ENCODE measurements at places on chromosomes 2 and 18. TPM values are rescaled to one million over a fixed set of nuclear protein-coding genes. Genes with fewer than 3 reads are reported as not detected.
A peak's percentile ranks its signal among the peaks of the same experiment; 100 is the strongest.

DNA sequence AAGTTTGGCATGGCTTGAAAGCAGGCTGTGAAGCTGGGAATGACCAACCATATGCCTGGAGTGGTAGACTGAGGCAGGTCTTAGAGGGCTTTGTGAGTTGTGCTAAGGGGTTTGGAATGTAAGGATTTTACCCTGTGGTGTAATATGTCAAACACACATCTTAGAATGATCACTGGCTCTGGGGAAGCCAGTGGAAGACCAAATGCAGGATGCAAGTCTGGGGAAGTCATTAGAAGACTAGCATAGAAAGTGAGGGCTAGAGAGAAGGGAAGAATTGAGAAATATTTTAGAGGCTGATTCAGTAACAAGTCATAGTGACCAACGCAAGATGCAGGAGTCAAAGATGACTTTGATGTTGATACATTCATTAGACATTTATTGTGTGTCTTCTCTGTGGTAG lies 3.5 kb upstream of the FHOD3 start:
- DNase-seq: no peak
- H3K4me1 ChIP-seq: peaks cover 9% of the 10 kb centered on the region
- no peak overlapping the region for H3K27ac ChIP-seq
- H3K27me3 ChIP-seq: peaks cover 36% of the 10 kb centered on the region
- no peaks in the 10 kb centered on the region for H3K36me3 ChIP-seq
- H3K4me3 ChIP-seq: no peak overlapping the region

DSG2 gene
- 0.14 TPM for total RNA-seq

- H3K27ac ChIP-seq: no peak overlapping the region
- peak; percentile 46 for DNase-seq
- H3K27me3 ChIP-seq: no peaks in the 10 kb centered on the region
- H3K4me3 ChIP-seq: no peak overlapping the region
These were observed 2.2 kb upstream of the MAPRE2 start for GRCh38 chr18:35038881-35039491.

DNA sequence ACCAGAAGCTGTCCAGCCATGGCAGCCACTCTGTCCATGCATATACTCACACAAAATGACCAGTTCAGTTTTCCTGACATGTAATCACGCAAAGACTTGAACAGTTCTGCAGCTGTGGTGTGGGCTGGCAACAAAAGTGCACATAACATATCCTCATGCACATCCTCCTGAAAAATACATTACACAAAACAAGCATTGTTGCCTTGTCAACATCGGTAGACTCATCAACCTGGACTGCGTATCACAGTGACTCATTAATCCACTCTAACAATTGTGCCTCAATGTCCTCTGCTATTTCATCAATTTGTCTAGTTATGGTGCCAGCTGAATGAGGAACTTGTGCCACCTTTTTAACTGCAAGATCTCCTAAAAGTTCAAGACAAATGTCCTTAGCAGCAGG lies 19.5 kb downstream of the RBKS start:
- H3K36me3 ChIP-seq: no peaks in the 10 kb centered on the region
- DNase-seq: no peak
- H3K4me1 ChIP-seq: no peaks in the 10 kb centered on the region
- H3K27me3 ChIP-seq: no peaks in the 10 kb centered on the region
- no peak overlapping the region for H3K27ac ChIP-seq

DNA sequence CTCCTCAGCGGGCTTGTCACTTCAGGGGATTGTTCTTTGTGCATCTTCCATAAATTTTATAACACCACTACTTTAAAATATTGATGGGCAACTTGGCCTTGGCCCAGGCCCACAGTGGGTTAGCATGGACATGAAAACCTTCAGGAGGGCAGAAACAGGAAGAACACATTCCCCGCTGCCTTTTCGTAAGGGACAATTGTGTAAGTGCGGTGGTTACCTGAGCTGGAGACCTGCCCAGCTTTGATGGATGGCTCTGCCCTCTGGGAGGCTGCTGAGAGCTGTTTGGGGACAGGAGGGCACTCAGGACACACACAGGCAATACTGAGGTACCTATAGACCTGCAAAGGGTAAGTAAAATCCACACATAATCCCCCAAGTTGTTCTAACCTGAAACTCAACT lies 46.8 kb downstream of the FECH start:
- no peaks in the 10 kb centered on the region for H3K4me1 ChIP-seq
- no peak overlapping the region for H3K27ac ChIP-seq
- DNase-seq: no peak
- no peaks in the 10 kb centered on the region for H3K36me3 ChIP-seq

UGGT1 gene
- total RNA-seq: 28.4 TPM

LINC00305 gene
- not detected for total RNA-seq

DNA sequence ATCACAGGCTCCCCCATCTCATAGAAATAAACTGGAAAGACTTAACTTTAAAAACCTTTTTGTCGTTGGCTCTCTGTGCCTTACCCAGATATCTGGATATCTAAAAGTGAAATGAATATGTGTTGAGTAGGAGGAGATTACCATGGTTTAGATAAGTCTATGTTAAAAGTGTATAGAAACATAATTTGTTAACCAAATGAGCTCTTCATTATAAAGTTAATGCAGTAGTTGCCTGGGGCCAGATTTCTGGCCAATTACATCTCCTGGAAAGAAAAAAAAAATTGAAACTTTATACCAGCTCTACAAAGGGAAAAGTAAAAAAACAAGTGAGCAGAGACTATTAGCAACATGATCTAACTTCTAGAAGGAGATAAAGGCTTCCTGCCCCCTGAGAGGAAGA lies 259.6 kb upstream of the UBE2E3 start:
- no peak for DNase-seq
- H3K36me3 ChIP-seq: no peaks in the 10 kb centered on the region
- no peak overlapping the region for H3K27ac ChIP-seq
- H3K27me3 ChIP-seq: no peaks in the 10 kb centered on the region
- H3K4me1 ChIP-seq: no peaks in the 10 kb centered on the region
- no peak overlapping the region for H3K4me3 ChIP-seq

- no peak overlapping the region for H3K27ac ChIP-seq
- H3K27me3 ChIP-seq: no peaks in the 10 kb centered on the region
- H3K4me3 ChIP-seq: no peak overlapping the region
- no peaks in the 10 kb centered on the region for H3K4me1 ChIP-seq
These were observed 184.0 kb upstream of the CHAC2 start for GRCh38 chr2:53583583-53583982.

CCDC102B gene
- 3.0 TPM for total RNA-seq

DNA sequence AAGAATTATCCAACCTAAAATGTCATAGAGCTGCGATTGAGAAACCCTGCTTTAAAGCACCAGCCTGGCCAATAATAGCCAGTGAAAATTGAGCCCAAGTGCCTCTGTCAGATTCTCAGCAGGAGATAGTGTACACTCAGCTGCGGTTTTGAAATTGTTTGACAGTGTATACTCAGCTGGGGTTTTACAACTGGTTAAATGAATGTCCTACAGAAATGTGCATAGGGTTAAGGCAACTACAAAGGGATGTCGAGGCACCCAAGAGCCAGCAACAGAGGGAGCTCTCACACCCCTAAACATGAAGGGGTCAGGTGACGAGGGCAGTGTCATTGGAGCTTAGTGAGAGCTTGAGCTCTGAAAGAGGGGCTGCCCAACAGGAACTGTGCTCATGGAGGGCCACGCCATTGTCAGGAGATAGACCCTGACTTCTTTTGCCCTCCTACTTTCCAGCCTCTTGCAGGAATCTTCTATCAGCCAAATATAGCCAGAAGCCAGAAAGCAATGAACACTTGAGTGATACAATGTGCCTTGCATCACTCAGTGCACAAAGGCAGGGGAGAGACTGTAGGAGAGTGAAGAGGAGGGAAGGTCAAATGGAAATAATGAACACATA lies 15.1 kb downstream of the ACTG2 start:
- no peaks in the 10 kb centered on the region for H3K36me3 ChIP-seq
- H3K4me3 ChIP-seq: no peak overlapping the region
- no peaks in the 10 kb centered on the region for H3K4me1 ChIP-seq
- no peaks in the 10 kb centered on the region for H3K27me3 ChIP-seq
- DNase-seq: peak; percentile 49

PLEKHA3 gene
- 20.3 TPM for total RNA-seq

- no peak for DNase-seq
- no peak overlapping the region for H3K4me3 ChIP-seq
- H3K27ac ChIP-seq: no peak overlapping the region
- H3K27me3 ChIP-seq: no peaks in the 10 kb centered on the region
These were observed 93.9 kb downstream of the FARSB start for GRCh38 chr2:222561817-222562645.

DNA sequence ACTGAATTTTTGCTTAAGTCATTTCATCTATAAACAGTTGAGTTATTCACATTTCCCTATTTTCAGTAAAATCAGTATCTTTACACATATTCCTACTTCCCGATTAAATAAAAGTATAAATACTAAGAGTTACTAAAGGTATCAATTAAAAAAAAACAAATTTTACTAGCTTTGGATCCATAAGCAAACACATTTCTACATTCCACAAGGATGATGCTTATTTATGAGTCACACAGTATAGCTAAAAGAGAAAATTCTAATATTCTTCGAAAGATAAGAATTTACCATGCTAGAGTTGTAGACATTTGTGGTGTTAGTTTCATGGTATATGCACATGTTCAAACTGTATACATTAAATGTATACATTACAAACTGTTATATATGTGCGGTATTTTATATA lies 23.7 kb downstream of the PGAP1 start:
- peaks cover 5% of the 10 kb centered on the region for H3K36me3 ChIP-seq
- DNase-seq: no peak
- H3K27me3 ChIP-seq: no peaks in the 10 kb centered on the region
- no peaks in the 10 kb centered on the region for H3K4me1 ChIP-seq
- no peak overlapping the region for H3K27ac ChIP-seq

IL1R2 gene
- total RNA-seq: 0.31 TPM

TSPYL6 gene
- total RNA-seq: not detected

DNA sequence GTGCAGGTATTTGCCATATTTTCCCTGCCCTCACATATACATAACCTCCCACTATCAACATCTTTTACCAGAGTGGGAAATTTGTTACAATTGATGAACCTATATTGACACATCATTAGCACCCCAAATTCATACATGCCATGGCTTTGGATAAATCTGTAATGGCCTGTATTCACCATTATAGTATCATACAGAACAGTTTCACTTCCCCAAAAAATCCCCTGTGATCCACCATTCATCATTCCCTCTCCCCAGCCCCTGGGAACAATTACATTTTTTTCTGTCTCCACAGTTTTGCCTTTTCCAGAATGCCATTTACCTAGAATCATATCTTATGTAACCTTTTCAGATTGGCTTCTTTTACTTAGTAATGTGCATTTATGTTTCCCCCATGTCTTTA lies 494.5 kb downstream of the RNF144A start:
- no peaks in the 10 kb centered on the region for H3K27me3 ChIP-seq
- no peak for DNase-seq

- H3K4me1 ChIP-seq: peaks cover 9% of the 10 kb centered on the region
- H3K27ac ChIP-seq: peak overlapping the region; percentile 96
- no peak for DNase-seq
- no peaks in the 10 kb centered on the region for H3K36me3 ChIP-seq
- H3K4me3 ChIP-seq: peak overlapping the region; percentile 87
These were observed 10.8 kb upstream of the NR4A2 start for GRCh38 chr2:156343096-156343939.

Data from CD4-positive, alpha-beta T cell (primary cell).